ENCODE measurements at places on chromosomes 16 and 17. TPM values are rescaled to one million over a fixed set of nuclear protein-coding genes. Genes with fewer than 3 reads are reported as not detected.

Gene TPSG1
- not detected for total RNA-seq

Gene RNF222
- not detected for total RNA-seq

Gene OTOP3
- not detected for total RNA-seq

Gene INCA1
- not detected for total RNA-seq

Gene KCNG4
- not detected for total RNA-seq

Gene NACA2
- total RNA-seq, result not detected

Gene CCL16
- total RNA-seq, result not detected

Gene ACBD4
- total RNA-seq, result 3.4 TPM

Gene DOC2B
- total RNA-seq, result 43.2 TPM

Gene CA5A
- total RNA-seq, result not detected

Gene TSPAN10
- 0.63 TPM for total RNA-seq

Gene MYH2
- not detected for total RNA-seq

Gene SOX8
- total RNA-seq, result 28.5 TPM
